ENCODE measurements at places on chromosomes 16 and 17.
A peak's percentile ranks its signal among the peaks of the same experiment; 100 is the strongest.

- peak; percentile 12 for DNase-seq
Measured at GRCh38 chr17:5675625-5676421, 91.5 kb upstream of the NLRP1 start.

GRCh38 chr16:1914988-1915387 lies 3.2 kb downstream of the HS3ST6 start:
- no peak for DNase-seq

GRCh38 chr17:7380321-7380720 lies 568 bp upstream of the TNK1 start:
- DNase-seq, result peak; percentile 75

DNA sequence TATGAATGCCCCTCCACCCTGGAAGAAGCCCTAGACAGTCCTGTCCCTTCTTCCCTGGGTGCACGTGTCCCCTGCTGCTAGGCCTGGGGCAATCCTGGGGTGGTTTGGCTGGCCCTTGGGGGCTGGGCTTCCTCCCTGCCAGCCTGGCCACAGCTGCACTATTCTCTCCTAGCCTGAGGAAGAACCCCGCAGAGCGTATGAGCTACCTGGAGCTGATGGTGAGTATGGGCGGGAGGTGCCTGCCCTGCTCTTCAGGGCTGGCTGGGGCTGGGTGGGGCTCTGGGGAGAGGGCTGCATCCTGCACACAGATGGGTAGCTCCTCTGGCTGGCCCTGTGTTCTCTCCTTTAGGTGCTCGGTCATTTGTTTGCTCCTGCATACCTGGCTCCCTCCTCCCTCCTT lies 28.8 kb downstream of the MAP2K3 start:
- DNase-seq, result peak; percentile 47

- DNase-seq, result peak; percentile 40
Measured at GRCh38 chr17:29608986-29609385, 13.7 kb downstream of the CORO6 start.

GRCh38 chr16:16048904-16049582 lies 99.6 kb downstream of the ABCC1 start:
- DNase-seq, result peak; percentile 61

DNA sequence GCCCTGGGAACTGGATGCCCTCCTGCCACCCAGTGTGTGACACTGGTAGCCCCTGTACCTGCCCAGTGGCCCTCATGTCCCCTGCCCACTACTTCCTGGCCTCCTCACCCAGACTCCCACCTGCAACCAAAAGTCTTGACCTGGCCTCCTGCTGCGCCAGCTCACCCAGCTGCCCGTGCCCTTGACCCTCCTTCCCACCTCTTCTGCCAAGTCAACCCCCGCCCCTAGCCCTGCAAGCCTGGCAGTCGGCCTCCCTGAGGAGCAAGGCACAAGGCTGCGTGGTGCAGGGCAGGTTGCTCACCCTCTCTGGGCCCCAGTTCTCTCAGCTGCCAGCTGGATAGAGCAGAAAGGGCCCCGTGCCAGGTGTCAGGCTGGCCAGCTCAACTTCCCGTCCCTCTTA lies 12.3 kb upstream of the FAM83G start:
- no peak for DNase-seq

DNA sequence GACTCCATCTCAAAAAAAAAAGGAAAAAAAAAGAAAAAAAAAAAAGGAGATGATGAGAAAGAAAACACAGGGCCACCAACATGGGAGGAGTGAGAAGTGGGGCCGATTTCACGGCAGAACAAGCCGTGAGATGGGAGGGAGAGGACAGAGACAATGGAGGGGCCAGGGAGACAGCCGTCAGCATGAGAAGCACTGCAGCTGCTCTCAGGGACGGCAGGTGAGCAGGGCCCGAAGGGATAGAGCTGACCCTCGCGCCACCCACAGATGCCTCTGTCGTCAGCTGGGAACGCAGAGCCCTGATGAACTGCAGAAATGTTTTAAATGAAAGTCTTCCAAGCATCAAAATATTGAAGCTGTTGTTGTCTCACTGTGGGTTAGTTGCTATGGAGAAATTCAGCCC lies 20.3 kb downstream of the PITPNM3 start:
- DNase-seq, result peak; percentile 39

DNA sequence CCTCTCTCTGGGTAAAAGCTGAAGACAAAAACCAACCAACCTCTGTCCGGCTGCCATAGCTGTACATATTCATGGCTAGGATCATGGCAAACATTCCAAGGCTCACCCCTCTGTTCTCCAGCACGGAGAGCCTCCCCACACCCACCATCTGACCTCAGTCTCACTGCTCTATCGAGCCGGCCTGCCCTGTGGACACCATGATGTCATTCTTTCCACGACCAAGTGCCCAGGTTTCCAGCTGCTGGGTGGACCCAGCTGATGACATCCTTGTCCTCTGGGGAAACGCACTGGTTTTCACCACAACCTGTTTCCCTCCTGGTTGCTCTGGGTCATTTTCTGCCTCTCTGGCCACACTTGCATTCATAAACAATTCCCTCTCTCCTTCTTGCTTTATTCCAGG lies 67.7 kb downstream of the NDEL1 start:
- DNase-seq, result no peak

GRCh38 chr17:59149051-59149450 lies 5.9 kb downstream of the SKA2 start:
- DNase-seq, result peak; percentile 33

DNA sequence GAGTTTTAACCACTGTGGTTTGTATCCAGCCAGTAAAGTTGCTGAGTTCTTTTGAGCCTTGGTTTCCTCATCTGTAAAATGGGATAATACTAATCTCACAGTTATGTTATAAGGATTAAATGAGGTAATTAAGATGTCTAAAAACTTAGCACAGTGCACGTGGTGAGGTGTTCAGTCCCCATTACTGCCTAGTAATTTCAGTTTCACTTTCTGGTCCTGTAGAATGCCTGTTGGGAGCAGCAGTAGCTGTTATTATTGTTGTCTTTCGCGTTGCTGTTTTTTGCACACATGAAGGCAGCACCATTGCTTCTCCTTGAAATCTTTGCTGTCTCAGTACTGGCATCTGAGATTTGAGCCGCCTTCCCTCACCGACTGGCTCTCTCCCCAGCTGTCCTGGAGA lies 182.4 kb downstream of the DNAH9 start:
- no peak for DNase-seq

- DNase-seq, result peak; percentile 87
Measured at GRCh38 chr17:34626121-34626681, 46.8 kb downstream of the TMEM132E start.

DNA sequence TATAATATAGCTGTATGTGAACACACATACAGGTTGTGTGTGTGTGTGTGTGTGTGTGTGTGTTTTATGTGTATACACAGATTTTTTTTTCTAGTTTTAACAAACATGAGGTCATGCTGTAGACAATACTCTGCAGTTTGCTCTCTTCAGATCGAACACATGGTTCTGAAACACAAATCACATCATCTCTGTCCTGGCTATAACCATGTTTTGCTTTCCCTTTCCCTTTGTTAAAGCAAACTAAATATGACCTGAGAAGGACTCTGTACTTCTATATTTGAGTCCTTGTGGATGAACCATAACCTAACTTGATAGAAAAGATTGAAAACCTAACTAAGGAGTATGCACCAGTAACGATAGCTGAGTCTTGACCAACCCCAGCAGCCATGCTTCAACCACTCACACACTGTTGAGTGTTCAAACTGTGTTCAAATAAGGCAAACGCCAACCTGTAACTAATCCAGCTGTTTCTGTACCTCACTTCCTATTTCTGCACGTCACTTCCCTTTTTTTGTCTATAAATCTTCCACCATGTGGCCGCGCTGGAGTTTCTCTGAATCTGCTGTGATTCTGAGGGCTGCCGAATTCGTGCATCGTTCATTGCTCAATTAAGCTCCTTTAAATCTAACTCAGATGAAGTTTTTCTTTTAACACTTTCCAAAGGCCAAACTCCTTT lies 303.8 kb downstream of the HS3ST3B1 start:
- no peak for DNase-seq

- DNase-seq, result no peak
Measured at GRCh38 chr16:78629173-78629572, 529.7 kb downstream of the WWOX start.

GRCh38 chr17:6261466-6261865 lies 173.5 kb downstream of the AIPL1 start:
- DNase-seq, result no peak

DNA sequence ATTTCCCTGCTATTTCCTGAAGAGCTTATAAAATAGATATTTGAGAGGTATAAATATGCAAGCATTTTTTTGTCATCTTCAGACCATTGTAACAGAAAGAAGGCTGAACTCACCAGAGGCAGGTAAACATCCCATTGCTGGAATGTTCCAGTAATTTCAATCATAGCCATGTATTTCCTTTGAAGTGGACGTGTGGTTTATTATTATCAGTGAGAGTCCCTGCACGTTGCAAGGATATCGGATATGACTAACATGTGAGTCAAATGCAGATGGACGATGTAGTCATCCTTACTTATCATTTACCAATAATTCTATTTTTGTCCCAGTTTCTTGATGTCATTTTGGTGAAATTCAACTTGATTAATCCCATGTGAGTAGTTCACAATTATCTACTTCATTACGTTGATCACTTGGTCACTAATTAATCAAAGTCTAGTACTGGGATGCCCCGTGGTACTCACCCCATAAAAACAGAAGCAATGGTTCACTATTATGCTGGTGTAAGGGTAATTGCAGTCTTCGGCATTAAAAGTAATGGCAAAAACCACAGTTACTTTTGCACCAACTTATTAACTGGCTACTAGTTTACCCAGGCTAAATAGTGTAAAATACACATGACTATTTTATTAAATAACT lies 89.5 kb downstream of the VAT1L start:
- no peak for DNase-seq

DNA sequence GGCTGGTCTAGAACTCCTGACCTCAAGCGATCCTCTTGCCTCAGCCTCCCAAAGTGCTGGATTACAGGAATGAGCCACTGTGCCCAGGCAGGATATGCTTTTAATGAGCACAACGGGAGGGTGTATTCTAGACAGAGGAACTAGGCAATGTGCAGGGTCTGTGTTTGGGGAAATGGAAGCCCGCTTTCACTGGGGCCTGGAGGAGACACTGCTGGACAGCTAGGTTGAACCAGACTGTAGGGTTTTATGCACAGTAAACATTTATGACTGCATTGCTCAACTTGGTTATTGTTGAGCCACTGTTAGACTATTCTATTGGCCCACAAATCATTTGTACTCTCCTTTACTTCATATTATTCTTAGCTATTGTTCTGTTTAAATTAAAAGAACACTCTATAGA lies 10.2 kb upstream of the SIAH1 start:
- DNase-seq, result no peak

- DNase-seq, result peak; percentile 63
Measured at GRCh38 chr17:64343833-64344637, 46.6 kb downstream of the PECAM1 start.

DNA sequence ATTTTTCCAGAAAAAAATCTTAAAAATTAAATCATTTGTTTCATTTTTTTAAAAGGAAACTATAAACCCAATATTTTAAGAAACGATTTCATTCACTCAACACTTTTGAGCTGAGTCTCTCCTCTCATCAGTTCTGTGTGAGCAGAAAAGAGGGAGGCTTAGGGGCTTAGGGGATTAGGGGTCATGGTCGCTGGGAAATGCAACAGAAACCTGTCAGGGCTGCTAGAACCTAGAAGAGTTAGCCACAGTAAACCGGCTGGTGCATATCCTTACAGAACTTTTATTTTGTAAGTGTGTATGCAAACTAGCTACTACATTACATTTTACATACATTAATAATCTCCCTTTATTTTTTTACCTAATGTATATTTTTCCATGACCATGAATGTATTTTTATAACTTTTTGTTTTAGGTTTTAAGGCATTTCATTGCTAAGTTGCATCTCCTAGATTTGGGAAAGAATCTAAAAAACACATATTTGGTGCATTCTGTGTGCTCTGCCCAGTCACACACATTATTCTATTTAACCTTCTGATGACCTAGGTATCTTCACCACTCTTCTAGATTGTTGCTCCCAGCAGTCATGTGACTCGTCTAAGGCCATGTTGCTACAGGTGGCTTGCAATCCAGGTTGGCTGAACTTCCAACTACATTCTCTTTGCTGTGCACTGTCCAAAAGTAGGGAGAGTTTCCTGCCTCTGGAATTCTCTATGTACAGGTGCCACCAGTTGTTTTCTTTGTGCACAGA lies 24.4 kb downstream of the TBC1D3B start:
- peak; percentile 34 for DNase-seq

- no peak for DNase-seq
Measured at GRCh38 chr16:29844575-29845331, 18.3 kb downstream of the CDIPT start.

DNA sequence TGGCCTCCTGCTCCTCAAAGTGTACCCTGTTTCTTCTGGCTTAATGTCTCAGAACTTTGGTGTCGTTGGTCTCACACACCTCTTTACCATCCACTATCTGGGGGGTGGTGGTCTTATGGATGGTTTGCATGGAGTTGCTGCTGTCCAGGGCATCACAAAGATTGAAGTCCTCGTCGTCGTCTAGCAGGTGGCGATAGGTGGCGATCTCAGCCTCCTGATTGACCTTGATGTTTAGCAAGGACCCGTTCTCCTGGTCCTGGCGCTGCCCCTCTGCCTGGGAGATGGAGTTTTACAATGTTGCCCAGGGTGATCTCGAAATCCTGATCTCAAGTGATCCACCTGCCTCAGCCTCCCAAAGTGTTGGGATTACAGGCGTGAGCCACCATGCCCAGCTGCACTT lies 31.1 kb upstream of the HELZ start:
- peak; percentile 91 for DNase-seq

Measured in endodermal cell (in vitro differentiated cells).